EL (cell line): ENCODE measurements at places on chromosomes 7 and 10.
A peak's percentile ranks its signal among the peaks of the same experiment; 100 is the strongest.

- DNase-seq = no peak
These were observed 380.5 kb upstream of the AUTS2 start for GRCh38 chr7:69217516-69218350.

GRCh38 chr10:2543142-2543886 lies 524.0 kb upstream of the PFKP start:
- DNase-seq = no peak

DNA sequence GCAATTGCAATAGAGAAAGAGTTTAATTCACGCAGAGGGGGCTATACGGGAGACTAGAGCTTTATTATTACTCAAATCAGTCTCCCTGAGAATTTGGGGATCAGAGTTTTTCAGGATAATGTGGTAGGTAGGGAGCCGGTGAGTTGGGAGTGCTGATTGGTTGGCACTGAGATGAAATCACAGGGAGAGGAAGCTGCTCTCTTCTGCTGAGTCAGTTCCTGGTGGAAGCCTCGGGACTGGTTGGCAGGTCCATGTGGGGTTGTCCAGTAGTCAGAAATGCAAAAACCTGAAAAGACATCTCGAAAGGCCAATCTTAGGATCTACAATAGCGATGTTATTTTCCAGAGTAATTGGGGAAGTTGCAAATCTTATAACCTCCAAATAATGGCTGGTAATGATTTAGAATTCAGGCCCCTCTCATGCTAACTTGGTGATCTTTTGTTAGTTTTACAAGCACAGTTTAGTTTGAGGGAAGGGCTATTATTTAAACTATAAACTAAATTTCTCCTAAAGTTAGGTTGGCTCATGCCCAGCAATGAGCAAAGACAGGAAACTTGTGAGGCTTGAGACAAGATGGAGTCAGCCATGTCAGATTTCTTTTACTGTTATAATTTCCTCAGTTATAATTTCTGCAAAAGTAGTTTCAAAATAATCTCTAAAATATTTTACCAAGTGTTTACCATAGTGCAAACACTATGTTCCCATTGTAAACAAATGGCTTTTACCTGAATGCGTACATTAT lies 39.4 kb upstream of the SLC25A13 start:
- no peak for DNase-seq

DNA sequence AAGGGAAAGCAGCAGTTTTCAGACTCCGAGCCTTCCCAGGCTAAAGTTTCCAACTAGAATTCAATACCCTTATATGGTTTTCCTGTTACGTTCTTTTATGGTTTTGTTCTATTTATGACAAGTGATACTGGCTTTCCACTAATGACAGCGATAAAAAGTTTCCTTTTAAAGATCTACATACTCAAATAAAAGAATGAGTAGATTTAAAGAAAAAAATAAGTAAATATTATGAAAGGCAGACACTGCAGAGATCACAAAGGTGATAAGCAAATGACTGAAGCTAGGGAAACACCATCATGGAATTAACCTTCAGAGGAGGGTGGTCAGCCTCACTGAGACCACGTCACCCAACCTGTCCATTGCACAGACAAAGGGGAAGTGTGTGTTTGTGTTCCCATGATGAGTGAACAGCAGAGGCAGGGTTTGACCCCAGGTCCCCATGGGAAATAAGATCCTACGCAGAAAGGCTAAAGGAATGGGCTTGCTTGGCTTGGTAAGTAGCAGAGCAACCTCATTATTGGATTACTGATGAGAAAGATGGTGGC lies 4.0 kb downstream of the VSIR start:
- DNase-seq = no peak

- DNase-seq = no peak
These were observed 76.8 kb downstream of the CLEC2L start for GRCh38 chr7:139600306-139600705.

GRCh38 chr10:35442028-35442427 lies 105.7 kb downstream of the CCNY start:
- DNase-seq = no peak

DNA sequence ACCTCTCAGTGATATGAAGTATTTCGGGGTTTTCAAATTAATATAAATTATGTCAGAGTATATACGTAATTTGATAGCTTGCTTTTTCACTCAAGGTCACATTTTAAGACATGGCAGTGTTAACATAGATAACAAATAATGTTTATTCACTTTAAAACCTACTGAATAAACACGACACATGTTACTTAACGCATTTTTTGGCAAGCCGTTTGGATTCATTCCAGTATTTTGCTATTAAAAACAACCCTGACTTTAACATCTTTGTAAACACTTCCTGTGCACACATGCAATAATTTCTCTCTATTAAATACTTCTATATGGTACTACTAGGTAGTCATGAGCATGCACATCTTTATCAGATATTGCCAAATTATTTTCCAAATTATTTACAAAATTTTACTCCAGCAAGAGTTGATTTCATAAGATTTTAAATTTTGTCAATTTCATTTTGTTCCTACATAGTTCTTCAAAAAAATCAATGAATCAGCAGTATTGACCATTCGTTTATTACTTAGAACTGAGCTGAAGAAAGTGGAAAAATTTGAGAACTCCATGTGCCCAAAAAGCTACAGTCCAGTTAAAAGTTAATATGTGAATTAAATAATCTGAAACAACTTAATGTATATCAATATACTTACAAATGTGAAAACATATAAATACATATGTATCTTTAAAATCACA lies 26.8 kb upstream of the THSD7A start:
- DNase-seq = no peak

DNA sequence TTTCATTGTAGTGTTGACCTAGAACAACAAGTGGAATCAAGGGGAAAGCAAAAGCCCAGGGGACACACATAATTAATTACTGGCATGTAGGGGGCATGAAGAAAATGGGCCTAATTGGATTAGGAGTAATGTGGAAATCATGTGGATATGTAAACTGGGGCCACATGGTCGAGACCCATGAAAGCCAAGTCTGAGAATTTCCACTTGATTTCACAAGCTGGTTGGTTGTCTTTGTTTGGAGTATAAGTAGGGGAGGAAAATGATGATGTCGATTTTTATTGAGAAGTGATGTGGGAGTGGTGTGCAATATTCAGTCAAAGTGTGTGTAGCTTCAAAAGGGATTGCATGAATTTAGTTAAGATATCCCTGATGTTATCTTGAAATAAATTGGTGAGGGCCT lies 131.8 kb downstream of the LRRC4 start:
- no peak for DNase-seq

DNA sequence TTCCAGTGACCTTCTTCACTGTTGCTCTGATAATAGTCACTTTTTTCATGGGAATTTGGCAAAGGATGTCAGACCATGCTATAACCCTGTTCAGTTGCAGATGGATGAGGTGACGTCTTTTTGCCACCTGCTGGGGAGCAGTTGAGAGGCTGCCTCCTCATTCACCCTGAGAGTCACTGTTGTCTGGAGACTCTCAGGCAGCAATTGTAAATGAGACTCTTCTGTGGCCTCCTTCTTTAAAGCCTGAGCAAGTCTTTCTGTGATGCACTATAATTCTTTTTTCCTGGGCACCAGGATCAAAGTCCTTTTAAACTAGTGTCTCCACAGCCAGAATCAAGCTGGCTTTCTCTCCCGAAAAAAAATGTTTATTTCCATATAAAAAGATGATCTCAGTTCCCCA lies 345.1 kb downstream of the ARL4A start:
- DNase-seq = no peak

GRCh38 chr10:83367036-83367435 lies 772.3 kb upstream of the GHITM start:
- DNase-seq = no peak

DNA sequence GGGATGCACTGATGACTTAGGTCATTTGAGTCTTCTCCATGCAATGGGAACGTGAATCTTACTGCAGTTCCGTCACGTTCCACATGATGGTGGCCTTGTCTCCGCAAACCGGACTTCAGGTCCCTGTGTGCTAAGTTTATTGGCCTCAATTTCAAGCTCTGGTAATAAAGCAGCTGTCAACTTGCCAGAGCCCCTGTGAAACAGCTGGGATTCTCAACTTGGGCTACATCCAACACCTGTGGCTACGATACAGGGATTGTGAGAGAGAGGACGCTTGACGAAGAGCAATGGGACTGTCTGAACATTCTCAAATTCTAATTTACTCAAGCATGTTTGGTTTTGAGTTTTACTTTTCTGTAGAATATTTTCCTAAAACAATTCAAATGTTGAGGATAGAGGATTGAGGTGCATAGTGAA lies 174.2 kb downstream of the PTN start:
- DNase-seq = peak; percentile 59

DNA sequence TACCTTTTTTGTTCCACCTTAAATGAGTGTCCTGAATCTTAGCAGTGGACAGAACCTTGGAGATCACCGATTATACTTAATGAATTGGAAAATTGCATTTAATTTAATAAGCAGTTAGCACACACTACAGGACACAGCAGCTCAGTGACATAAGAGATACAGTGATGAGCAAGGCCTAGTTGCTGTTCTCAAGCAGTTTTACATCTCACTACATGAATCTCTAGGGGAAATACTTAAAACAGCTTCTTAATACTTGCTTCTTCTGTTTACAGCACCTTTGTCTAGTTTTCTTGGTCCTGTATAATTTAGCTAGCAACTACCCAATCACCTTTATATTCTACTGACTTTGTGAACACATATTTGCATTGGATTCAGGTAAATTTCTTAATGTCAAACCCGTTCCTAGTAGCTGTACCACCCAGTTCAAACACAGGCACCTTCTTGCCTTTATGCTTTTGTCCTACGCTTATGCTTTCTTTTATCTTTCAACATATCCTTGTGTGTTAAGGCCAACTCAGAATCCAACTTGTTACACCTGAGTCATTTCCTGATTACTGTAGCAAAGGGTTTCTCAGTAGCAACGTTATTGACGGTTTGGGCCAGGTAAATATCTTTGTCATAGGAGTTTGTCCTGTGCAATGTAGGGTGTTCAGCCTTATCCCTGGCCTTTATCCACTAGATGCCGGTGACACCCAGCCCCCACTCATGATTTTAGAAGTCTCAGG lies 1.8 kb downstream of the STAM start:
- DNase-seq = no peak

DNA sequence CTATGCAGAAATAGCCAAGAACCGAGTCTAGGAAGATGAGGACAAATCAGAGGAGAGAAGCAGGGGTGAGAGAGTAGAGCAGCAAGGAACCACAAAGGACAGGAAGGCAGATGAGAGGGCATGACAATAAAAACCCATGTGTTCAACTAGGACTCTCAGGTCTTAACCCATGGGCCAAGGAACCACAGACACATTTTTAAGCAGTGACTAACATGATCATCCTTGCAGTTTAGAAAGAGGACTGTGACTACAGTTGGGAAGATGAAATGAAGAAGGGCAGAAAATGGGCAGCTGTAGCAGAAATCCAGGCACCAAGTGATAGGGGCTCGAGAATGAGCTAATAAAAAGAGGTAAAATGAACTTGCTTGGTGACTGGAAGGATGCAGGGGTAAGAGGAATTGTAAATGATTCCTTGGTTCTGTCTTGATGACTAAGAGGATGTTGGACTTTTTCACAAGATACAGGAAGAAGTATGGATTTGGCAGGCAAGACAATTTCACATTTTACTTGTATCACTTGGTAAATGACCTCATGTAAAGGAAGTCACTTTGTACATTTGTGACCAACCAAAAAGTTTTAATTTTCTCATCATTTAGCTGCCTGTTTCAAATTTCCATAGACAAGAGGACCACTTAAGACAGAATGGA lies 22.8 kb downstream of the SGMS1 start:
- DNase-seq = peak; percentile 34

GRCh38 chr10:51629934-51630639 lies 69.3 kb downstream of the CSTF2T start:
- DNase-seq = no peak

DNA sequence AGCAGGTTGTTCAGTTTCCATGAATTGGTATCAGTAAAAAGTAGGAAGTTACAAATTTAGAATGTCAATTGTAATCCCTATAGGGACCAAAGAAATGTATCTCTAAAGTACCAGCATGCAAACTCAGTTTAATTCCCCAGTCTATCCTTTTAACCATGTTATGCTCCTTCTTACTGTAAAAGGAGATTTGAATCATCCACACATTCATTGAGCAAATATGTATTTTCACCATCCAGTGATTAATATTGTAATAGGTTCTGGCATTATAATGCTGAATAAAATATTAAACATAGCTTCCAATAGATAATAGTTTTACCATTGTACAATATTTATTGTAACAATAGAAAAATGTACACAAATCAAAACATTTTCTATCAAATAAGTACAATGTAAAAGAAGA lies 228.2 kb upstream of the SEMA3A start:
- DNase-seq = no peak

GRCh38 chr10:129768437-129769355 lies 195.4 kb downstream of the EBF3 start:
- DNase-seq = no peak

- DNase-seq = no peak
These were observed 7.1 kb upstream of the UNCX start for GRCh38 chr7:1225441-1226185.

DNA sequence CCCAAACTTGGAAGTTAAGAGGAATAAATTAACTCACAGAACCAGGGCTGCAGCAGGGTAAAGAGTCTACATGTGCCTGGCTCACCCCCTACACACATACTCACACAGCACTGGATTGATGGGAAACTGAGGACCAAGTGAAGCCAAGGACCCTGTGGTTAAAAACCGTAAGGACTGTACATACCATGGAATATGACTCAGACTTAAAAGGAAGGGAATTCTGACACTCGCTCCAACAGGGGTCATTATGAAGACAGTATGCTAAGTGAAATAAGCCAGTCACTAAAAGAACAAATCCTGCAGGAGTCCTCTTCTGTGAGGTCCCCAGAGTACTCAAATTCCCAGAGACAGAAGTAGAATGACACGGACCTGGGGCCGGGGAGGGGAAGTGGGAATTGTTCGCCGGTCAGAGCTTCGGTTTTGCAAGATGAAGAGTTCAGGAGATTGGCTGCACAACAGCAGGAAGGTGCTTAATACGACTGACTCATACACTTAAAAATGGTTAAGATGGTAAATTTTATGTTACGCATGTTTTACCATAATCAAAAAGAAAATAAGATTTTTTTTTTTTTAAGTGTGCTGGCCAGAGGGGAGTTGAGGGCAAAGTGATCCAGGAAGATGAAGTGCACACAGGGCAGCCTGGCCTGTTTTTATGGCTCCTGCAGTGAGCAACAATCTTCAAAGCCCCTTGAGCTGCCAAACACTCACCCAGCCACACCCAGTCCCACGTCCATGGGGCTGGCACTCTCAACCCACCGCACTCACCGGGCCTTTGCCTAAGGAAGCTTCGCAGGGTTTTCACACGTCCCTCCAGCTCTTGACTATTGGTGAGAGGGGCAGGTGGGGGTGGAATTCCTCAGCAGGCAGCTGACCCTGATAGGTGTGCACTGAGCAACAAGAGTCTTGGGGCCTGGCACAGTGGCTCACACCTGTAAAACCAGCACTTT lies 26.4 kb downstream of the DRGX start:
- DNase-seq = peak; percentile 42
